T-cell (primary cell): ENCODE measurements at places on chromosomes 4 and X. TPM values are rescaled to one million over a fixed set of nuclear protein-coding genes. Genes with fewer than 3 reads are reported as not detected.

Gene GRK4
- total RNA-seq, result 2.5 TPM

GRCh38 chr4:82866706-82867385 is 24.1 kb downstream of the SEC31A start:
- no peaks in the 10 kb centered on the region for H3K27me3 ChIP-seq
- no peak overlapping the region for H3K4me3 ChIP-seq
- no peak overlapping the region for H3K27ac ChIP-seq

- no peaks in the 10 kb centered on the region for H3K36me3 ChIP-seq
- H3K4me1 ChIP-seq, result no peaks in the 10 kb centered on the region
- no peak overlapping the region for H3K27ac ChIP-seq
- peaks cover 2% of the 10 kb centered on the region for H3K27me3 ChIP-seq
These were observed 235.3 kb downstream of the TENM3 start for GRCh38 chr4:182478475-182478874.

GRCh38 chr4:16026160-16026761 is 57.6 kb downstream of the PROM1 start:
- no peaks in the 10 kb centered on the region for H3K4me1 ChIP-seq
- peaks cover 6% of the 10 kb centered on the region for H3K27me3 ChIP-seq
- no peaks in the 10 kb centered on the region for H3K36me3 ChIP-seq
- no peak overlapping the region for H3K4me3 ChIP-seq
- DNase-seq, result no peak

GRCh38 chrX:145919400-145919799 is 101.8 kb downstream of the SLITRK2 start:
- no peak overlapping the region for H3K4me3 ChIP-seq
- no peaks in the 10 kb centered on the region for H3K27me3 ChIP-seq
- no peaks in the 10 kb centered on the region for H3K36me3 ChIP-seq
- DNase-seq, result no peak

GRCh38 chrX:124557976-124558375 is 211.6 kb downstream of the SH2D1A start:
- H3K27ac ChIP-seq, result no peak overlapping the region
- no peaks in the 10 kb centered on the region for H3K4me1 ChIP-seq
- H3K36me3 ChIP-seq, result no peaks in the 10 kb centered on the region
- no peak for DNase-seq
- H3K27me3 ChIP-seq, result no peaks in the 10 kb centered on the region
- no peak overlapping the region for H3K4me3 ChIP-seq

- H3K27me3 ChIP-seq, result no peaks in the 10 kb centered on the region
- no peak overlapping the region for H3K27ac ChIP-seq
- H3K36me3 ChIP-seq, result peaks cover 36% of the 10 kb centered on the region
- H3K4me1 ChIP-seq, result peaks cover 18% of the 10 kb centered on the region
- DNase-seq, result peak; percentile 13
- no peak overlapping the region for H3K4me3 ChIP-seq
These were observed 3.3 kb downstream of the SLC25A6 start for GRCh38 chrX:1388651-1389050.

Gene PRMT9
- total RNA-seq, result 9.9 TPM

DNA sequence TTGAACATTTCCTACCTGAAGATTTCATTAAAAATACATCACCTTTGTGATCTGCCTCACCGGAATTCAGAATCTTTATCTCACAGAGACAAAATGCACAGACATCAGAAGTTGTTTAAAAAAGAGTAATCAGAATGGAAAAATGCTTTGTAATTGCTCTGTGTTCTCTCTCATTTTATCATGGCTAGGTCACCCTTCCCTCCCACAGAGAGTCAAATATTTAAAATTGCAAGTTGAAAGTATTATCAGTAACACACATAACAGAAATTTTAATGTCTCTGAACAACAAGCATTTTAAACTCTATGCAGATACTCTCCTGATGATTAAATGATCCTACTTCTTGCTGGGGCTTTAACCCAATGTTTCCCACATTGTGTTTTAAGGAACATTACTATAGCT is 362.0 kb downstream of the CBLL2 start:
- no peak overlapping the region for H3K27ac ChIP-seq
- H3K36me3 ChIP-seq, result no peaks in the 10 kb centered on the region
- DNase-seq, result no peak
- no peaks in the 10 kb centered on the region for H3K4me1 ChIP-seq
- no peaks in the 10 kb centered on the region for H3K27me3 ChIP-seq

GRCh38 chrX:110161361-110161686 is 156.6 kb downstream of the AMMECR1 start:
- no peak for DNase-seq
- H3K36me3 ChIP-seq, result no peaks in the 10 kb centered on the region
- H3K4me1 ChIP-seq, result peaks cover 3% of the 10 kb centered on the region
- H3K27ac ChIP-seq, result no peak overlapping the region

GRCh38 chr4:1726146-1726934 is 5.0 kb downstream of the TACC3 start:
- no peak overlapping the region for H3K27ac ChIP-seq
- peaks cover 93% of the 10 kb centered on the region for H3K4me1 ChIP-seq
- DNase-seq, result peak; percentile 87
- no peaks in the 10 kb centered on the region for H3K27me3 ChIP-seq

Gene ENPP6
- total RNA-seq, result not detected
